ENCODE measurements at places on chromosomes 4 and X. TPM values are rescaled to one million over a fixed set of nuclear protein-coding genes. Genes with fewer than 3 reads are reported as not detected.

The GC gene
- not detected for total RNA-seq

The SLC10A6 gene
- total RNA-seq: 15.7 TPM

The GAGE13 gene
- total RNA-seq: not detected

The YIPF7 gene
- not detected for total RNA-seq

- no peak for DNase-seq
These were observed 373.7 kb downstream of the AR start for GRCh38 chrX:67917421-67918010.

The CT55 gene
- total RNA-seq: not detected

Measured in omental fat pad (tissue), 4 donors.